ENCODE measurements at places on chromosomes 1 and 21.

DNA sequence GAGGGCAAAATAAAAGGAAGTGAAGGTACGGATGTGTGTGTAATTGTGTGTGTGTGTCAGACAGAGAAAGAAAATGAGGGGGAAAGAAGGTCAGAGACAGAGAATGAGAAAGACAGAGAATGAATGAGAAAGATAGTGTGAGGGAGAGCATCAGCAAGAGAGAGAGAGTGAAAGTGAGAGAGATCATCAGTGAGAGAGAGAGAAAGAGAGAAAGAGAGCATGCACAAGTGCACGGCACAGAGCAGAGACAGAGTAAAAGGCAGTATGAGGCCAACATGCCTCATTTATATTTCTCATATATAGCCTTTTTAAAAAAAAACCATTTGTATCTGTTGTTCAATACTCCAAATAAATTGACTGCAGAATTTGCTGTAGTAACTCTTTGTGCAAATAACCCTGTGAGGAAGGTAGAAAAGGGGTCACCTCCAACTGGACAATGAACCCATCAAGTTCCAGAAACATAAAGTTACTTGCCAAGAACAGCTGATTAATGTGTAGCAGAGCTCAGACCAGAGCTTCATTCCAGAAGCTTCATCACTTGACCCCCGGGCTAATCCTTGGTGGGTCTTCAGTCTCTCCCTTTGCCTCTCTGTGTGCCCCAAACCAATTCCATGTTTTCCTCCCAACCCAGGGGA, 1.2 kb downstream of the HSD3B2 start:
- no peak for DNase-seq

- DNase-seq = no peak
Measured at GRCh38 chr1:22517956-22518355, 45.3 kb upstream of the EPHA8 start.

DNA sequence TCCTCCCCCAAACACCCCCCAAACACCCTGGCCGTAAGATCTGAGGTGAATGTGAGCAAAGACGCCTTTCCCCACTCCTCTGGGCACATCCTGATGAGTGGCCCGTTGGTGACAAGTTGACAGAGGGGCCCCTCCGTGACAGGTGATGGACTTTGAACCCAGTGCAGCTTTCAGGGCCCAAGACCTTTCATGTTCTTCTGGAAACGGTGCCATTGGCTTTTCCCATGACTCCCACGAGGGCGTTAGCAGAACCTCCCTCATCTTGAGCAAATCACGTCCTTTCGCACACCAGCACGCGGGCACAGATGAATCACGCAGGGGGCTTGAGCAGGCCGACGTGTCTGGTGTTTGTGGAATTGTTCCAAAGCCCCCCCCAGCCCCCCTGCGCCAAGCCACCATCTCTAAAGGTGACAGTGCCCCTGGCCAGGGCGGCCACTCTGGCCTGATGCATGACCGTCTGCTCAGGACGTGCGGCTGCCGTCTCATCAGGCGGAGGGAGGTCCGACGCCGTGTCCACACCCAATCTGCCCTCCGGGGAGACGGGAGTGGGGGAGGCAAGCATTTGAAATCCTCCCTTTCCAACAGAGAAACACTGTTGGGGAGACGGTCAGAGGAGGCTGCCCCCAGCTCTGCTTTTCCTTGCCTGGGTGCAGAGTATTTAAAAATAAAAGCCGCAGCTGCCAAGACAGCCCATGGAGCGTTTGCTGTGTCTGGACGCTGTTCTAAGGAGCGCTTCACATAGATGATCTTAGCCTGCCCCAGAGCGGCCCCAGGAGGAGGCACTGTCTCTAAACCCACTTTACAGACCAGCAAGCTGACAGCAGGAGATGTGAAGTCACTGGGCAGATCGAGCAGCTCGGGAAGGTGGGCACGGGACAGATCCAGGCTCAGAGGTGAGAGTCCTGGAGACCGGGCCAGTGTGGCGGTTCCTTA, 98.3 kb upstream of the ARHGEF16 start:
- no peak for DNase-seq

DNA sequence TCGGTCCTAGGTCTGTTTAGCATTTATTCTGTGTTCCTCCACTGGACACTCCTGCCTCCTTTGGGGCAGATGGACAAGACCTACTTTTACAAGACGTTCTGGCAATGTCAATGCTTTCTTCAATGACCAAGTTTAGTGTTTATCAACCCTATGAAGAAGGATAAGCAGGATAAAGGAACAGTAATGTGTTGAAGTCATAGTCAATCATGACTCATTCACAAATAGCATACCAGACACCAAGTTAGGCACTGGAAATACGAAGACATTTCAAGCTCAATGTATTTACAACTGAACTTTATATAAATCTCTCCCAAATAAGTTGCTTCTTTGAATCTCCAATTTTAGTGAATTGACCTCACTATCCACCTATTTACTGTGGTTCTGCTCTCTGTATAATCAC, 4.8 kb upstream of the SLC35D1 start:
- DNase-seq = no peak

DNA sequence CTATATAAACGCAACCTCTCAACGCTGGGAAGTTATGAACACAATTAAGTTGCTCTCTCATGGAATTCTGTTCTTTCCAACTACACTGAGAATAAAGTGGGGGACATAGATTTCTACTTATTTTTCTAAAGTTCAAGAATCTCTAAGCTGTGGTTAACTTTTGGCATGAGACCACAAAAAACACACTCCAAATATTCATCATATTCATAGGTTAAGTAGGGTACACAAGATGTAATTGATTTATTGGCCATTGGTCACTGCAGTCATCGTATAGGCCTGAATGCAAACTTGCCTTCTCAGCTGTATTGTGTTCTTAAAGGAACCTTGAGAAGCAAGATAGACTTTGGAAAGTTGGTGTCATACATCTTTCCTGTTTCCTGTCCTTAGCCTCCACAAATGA, 40.3 kb downstream of the PRRX1 start:
- DNase-seq = no peak

DNA sequence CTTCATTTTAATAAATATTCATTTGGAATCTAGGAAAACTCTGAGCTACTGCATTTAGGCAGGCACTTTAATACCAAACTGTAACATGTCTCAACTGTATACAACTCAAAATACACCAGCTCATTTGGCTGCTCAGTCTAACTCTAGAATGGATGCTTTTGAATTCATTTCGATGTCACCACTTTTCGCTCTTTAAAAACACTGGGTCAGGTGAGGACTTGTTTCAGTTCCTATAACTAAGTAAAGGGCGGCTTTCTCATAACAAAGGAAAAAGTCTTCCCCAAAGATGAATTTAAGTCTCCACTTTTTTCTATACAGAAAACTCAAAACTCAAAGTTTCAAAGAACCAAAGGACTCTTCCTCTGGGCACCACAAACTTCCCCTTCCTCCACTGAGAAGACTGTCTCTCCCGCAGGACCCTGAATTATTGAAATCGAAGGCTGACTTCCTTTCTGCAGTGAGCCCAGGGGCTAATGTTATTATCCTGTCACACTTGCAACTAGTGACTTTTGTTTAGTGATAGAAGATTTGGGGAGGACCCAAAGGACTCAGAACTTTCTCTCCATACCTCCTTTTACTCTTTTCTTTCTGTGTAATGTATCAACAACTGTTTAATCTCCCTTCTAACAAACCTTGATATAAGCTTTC, 9.7 kb upstream of the DHX9 start:
- no peak for DNase-seq

GRCh38 chr1:46522184-46522968, 29.1 kb downstream of the KNCN start:
- peak; percentile 42 for DNase-seq

DNA sequence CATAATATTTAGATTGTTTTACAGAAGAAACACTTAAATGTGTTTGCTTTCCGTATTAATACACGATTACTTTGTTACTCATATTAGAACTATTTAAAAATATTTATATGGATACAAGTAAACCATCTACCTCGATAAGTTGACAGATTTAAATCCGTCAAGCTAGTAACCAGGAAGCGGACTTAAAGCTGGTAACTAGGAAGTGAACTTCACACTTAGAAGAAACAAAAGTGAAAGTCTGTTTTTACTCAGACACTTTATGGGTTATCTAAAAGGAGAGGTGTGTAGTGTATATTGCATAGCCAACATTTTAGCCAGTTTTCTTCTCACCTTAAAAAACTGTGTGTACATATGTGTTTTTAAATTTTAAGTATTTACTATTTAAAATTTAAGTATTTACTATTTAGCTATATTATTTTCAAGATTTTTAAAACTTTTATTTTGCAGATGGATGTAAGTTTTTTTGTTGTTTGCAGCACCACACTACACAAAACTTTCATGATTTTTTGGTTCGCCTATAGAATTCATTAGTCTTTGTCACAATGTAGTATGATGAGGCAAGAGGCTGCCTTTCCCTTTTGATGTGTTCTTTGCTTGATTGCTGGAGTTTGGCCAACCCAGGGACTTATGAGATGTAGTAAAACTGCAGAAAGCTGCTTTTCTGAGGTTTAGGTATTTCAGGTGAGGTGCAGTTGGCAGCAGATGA, 2.7 kb downstream of the USP25 start:
- no peak for DNase-seq

- no peak for DNase-seq
Measured at GRCh38 chr1:234782791-234783190, 172.8 kb upstream of the IRF2BP2 start.

DNA sequence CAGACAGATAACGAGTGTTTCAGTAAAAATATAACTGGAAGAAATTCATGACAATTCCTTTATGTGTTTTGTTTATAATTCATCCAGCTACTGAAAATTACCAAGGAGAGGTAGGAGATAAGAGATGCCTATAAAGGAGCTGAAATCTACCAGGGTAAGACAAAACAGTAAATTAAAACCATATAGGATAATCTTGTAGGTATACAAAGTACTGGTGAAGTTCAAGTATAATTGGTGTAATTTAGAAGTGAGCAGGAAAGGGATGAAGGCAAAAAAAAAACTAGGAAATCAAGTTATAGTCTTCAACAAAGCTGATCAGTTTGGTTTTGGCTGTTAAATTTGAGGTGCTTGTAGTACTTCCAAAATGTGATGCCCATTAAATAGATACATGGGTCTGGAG, 1.2 kb upstream of the WARS2 start:
- no peak for DNase-seq

GRCh38 chr1:115432061-115432460, 94.0 kb upstream of the NGF start:
- DNase-seq = no peak

GRCh38 chr1:84379917-84380180, 18.4 kb upstream of the DNASE2B start:
- DNase-seq = no peak

DNA sequence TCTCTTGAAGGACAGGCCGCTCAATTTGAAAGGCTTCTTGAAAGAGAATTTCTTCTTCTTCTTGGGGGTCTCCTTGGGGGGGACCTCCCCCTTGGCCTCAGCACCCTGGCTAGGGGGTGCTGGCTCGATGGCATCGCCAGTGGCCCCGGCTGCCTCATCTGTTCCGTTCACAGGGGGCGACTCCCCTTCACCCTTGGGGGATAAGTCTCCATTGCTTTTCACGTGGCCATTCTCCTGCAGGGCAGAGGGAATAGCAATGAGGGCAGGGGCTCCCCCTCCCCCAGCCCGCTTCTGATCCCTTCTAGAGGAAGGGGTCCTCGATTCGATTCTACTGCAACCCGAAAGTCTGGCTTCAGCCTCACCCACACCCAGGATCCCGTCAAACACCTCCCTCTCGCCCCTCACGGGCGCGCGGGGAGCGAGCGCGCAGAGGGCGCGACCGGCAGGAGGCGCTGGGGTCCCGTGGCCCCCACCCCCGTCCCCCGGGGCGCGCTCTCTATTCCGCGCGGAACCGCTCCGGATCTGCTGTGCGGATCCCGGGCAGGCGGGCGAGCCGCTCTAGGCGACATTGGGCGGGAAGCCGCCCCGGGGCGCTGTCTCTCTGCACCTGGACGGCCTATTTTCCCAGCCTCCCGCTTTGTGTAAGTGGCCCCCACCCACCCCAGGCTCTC, 1.0 kb downstream of the MARCKSL1 start:
- DNase-seq = peak; percentile 55

DNA sequence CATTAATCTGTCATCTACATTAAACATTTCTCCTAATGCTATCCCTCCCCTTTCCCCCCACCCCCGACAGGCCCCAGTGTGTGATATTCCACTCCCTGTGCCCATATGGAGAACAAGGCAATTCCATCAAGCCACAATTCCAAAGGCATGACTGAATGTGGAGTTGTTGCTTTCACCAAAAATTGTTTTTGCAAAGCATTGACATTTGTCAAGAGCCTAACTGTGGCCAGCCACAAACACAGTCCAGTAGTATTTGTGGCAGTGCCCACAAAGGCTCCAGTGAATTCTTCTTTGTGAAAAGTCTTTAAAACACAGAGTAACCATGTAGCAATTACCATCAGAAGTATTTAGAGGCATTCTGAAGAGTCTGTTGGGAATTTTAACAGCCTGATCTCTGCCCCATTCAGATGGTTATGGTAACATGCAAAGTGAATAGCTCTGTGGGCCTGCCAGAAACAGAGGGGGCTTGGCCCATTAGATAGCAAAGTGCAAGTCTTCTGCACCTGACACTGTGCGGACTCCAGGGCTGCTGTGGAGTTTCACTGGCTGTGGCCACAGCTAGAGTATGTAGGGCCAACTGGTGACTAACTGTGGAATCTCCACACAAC, 11.6 kb upstream of the LRRC53 start:
- no peak for DNase-seq

DNA sequence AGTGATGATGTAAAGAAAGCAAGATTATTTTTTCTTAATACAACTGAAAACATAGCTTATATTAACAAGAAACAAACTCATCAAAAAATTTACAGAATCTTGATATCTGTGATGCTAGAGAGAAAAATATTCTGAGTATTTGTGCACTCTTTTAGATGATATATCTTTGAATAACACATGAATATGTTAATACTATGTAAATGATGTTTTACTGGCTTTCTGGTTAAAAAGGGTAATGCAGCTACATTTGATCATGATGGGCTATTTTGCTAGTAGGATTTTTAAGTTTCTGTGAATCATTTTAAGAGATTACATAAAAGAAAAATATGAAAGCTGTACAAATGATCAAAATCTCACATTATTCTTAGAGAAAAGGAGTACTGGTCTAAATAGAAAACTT, 114.5 kb downstream of the GRIK1 start:
- no peak for DNase-seq

DNA sequence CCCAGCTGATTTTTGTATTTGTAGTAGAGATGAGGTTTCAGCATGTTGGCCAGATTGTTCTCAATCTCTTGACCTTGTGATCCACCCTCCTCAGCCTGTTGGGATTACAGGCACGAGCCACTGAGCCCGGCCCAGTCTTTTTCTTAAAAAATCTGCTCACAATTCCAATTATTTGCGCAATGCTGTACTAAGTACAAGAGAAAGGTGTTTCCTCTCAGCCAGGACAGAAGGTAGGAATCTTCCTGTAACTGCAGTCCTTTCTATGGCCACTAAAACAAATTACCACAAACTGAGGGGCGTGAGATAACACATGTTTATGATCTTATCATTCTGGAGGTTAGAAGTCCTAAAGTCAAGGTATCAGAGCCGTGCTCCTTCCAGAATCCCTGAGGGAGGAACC, 6.9 kb upstream of the CBR3 start:
- DNase-seq = no peak

- DNase-seq = no peak
Measured at GRCh38 chr1:32988665-32989064, 24.1 kb upstream of the RNF19B start.

GRCh38 chr1:234605983-234606783, 3.8 kb downstream of the IRF2BP2 start:
- DNase-seq = peak; percentile 64

GRCh38 chr21:27275294-27275927, 308.5 kb upstream of the ADAMTS5 start:
- DNase-seq = no peak

- DNase-seq = peak; percentile 35
Measured at GRCh38 chr1:39410915-39411436, 80.5 kb upstream of the BMP8A start.

- DNase-seq = no peak
Measured at GRCh38 chr1:115286431-115287205, 51.4 kb downstream of the NGF start.

Measured in CD4-positive, CD25-positive, alpha-beta regulatory T cell (primary cell).